ENCODE measurements at places on chromosomes 3 and 15.

DNA sequence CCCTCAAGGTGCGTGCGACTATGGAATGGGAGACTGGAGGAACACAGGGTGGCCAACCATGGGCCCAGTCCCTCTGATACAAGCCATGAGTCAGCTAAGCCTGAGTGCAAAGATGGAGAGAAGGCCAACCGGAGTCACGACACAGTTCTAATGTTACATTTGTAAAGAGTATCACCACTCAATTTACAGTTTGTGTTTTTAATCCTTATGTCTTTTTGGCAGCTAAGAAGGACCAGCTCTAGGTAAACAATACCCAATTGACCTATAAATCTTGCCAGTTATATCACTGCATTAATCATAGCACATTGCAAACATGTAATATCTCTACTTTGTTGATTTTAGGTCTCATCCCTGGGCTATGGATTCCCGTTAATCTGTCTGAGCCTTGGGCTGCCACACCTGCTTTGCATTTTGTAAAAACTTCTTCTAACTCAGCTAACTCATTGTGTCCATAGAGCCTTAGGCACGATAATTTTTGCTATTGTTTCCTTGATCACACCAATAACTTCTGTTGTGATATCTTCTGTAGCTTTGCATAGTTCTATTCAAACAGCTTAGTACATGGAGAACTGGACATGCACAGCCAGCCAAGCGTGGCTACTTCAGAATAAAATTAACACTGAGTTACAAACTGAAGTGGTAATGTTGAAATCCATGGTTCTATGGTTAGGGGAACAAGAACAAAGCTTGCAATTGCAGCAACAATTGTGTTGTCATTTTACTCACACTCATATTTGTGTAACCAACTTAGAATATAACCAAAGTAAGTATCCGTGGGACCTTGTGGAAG, 50.3 kb downstream of the LSM3 start:
- DNase-seq, result no peak

- no peak for DNase-seq
These were observed 2.8 kb downstream of the RPS17 start for GRCh38 chr15:82537351-82537908.

- DNase-seq, result peak; percentile 83
These were observed at the start of the genes CYB561D2 and NPRL2 for GRCh38 chr3:50350527-50351322. Gene CYB561D2, plus strand, starts transcription at chr3:50350862. Its CDS starts 572 bp downstream, at chr3:50351434. Gene NPRL2, minus strand, starts transcription at chr3:50350775. Its CDS starts 123 bp downstream, at chr3:50350652.

GRCh38 chr3:88112289-88112688, 37.5 kb upstream of the C3orf38 start:
- DNase-seq, result no peak

GRCh38 chr3:140276703-140277102, 341.7 kb downstream of the CLSTN2 start:
- DNase-seq, result no peak

DNA sequence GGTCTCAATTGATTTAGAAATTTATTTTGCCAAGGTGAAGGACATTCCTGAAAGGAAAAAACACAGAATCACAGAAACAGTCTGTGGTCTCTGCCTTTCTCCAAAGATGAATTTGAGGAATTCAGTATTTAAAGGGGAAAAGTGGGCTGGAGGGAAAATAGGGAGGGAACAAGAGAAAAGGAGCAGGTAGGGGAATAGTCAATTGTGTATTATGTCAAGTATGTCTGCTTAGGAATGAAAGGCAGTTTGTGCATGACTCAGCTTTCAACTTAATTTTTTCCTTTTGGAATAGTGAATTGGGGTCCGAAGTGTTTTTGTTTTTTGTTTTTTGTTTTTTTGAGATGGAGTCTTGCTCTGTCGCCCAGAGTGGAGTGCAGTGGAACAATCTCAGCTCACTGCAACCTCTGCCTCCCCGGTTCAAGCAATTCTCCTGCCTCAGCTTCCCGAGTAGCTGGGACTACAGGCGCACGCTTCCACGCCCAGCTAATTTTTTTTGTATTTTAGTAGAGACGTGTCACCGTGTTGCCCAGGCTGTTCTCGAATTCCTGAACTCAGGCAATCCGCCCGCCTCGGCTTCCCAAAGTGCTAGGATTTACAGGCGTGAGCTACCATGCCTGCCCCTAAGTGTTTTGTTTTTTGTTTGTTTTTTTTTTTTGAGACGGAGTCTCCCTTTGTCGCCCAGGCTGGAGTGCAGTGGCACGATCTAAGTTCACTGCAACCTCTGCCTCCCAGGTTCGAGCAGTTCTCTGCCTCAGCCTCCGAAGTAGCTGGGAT, 74.1 kb upstream of the MAP4 start:
- DNase-seq, result no peak

DNA sequence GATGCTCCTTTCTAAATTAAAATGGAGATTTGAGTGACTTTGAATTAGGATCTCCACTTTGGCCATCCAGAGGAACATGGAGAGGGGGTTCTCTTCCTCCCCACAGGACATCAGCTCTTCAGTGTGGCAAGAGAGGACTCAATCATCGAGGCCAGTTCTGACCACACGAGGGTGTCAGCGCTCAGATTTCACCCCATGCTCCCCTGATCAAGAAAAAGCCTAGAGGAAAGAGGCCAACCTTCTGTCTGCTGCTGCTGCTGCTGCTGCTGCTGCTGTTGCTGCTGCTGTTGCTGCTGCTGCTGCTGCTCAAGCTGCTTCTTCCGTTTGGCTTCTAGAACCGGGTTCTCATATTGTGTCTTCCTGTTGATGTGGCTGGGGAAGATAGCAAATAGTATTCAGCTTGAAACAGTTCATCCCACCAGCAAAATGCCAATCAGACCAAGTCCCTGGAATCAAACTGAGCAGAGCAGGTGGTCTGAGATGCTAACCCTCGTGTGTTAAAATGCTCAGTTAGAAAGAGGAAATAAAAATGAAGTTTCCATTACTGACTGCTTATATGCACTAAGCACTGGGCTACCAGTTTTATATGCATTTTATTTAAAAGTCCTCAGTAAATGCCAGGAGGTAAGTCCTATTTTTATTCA, 599.0 kb downstream of the MAGI1 start:
- DNase-seq, result peak; percentile 61

- no peak for DNase-seq
These were observed 26.1 kb upstream of the MANF start for GRCh38 chr3:51358981-51359380.
